Fibroblast of skin of left quadriceps (primary cell): ENCODE measurements at places on chromosomes 7 and 10.

- DNase-seq = no peak
These were observed 363.0 kb downstream of the SH2D4B start for GRCh38 chr10:80900661-80901060.

DNA sequence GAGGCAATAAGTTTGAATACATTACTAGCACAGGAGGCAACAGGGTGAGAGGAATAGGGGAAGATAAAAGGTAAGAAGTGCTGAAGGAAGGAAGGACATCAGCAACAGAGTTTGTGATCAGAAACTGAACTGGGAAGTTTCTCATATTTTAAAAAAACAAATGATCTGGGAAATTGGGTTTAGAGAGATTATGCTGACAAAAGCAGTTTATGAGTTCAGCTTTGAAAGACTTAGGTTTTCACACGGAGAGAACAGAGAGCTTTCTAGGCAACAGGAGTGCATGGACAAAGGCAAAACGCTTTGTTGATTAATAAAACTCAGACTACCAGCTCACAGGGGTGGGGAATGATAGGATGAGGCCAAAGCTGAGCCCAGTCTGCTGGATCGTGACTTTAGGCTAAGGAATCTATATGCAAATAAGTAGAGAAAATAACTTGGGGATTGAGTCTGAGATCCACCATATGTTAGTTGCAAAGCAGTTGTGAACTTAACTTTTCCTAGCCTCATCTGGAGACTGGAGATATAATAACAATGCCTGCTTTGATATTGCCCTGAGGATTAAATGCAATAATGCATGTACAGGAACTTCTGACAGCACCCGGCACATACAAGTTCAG, 4.2 kb downstream of the OSBPL3 start:
- DNase-seq = no peak

GRCh38 chr7:2812114-2812487, 32.0 kb downstream of the GNA12 start:
- no peak for DNase-seq

GRCh38 chr7:16295558-16295957, 125.8 kb downstream of the CRPPA start:
- DNase-seq = no peak

GRCh38 chr10:80500572-80501380, 36.9 kb upstream of the SH2D4B start:
- no peak for DNase-seq

DNA sequence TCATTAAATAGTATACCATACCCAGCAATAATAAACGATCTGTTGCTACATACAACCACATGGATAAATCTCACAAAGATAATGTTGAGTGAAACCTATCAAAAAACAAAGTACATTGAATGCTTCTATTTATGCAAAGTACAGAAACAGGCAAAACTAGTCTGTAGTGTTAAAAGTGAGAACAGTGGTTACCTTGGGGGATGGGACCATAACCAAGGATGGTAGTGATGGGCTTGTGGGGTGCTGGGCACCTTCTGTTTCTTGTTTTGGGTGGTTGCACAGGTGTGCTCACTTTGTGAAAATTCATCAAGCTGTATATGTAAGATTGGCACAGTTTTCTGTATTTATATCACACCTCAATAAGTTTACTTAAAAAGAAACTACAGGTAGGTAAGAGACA, 105.7 kb downstream of the ATE1 start:
- no peak for DNase-seq

DNA sequence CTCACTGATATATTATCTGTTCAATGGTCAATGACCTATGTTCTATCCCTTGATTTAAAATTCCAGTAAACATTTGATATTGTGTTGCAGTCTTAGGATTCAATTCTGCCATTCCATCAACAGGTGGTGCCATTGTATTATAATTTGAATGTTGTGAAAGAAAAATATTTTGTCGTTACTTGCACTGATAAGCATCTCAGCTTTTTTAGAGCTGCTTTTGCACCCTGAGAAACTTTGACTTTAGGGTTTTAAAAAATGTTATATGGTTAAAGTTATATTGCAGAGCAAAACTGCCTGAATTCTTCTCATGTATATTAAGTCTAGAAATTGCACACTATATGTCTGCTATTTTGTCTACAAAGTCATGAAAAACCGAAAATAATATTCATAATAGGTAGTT, 18.8 kb upstream of the MINDY3 start:
- DNase-seq = no peak

GRCh38 chr10:8829592-8829991, 775.1 kb downstream of the GATA3 start:
- no peak for DNase-seq
